NCI-H748 treated with DMSO at 0.1 percent for 48 hours (cell line): ENCODE measurements at places on chromosomes 16 and 17.

DNA sequence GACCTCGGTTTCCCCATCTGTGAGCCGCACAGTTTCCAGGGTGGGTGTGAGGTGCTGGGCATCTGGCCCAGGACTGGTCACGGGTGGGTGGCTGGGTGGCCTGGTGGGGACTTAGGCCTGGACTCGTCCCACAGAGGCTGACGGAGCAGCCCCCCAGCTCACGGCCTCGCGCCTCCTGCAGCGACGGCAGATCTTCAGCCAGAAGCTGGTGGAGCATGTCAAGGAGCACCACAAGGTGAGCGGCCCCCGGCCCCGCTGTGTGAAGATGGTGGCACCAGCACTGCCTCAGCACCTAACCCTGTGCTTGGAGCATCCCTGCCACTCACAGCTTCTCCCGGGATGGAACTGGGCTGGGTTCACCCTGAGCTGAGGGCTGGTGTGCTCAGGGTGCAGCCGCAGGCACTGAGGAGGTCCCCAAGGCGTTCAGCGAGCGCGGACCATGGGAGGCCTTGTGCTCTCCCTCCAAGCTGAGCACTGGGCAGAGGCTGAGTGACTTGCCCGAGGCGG is 2.4 kb downstream of the CDT1 start:
- DNase-seq, result no peak

DNA sequence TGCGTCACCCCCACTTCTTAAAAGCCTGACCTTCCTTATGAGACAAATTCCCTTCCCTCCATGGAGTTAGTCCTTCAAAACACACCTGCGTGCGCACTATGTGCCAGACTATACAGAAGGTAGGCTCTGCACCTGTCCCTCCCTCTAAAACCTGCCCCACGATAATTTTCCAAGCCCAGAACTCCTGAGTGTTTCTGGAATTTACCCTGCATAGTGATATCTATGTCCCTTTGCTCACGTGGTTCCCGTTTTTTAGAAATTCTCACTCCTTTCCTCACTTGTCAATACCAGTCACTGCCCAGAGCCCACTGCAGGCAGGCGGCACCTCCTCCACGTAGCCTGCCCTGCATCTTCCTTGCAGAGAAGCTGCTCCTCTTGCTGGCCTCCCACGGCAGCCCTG is 82.2 kb downstream of the SLC6A2 start:
- DNase-seq, result no peak

GRCh38 chr17:1232786-1233185 is 37.5 kb upstream of the BHLHA9 start:
- no peak for DNase-seq

- DNase-seq, result no peak
Measured at GRCh38 chr17:54172985-54173316, 350.2 kb downstream of the KIF2B start.

DNA sequence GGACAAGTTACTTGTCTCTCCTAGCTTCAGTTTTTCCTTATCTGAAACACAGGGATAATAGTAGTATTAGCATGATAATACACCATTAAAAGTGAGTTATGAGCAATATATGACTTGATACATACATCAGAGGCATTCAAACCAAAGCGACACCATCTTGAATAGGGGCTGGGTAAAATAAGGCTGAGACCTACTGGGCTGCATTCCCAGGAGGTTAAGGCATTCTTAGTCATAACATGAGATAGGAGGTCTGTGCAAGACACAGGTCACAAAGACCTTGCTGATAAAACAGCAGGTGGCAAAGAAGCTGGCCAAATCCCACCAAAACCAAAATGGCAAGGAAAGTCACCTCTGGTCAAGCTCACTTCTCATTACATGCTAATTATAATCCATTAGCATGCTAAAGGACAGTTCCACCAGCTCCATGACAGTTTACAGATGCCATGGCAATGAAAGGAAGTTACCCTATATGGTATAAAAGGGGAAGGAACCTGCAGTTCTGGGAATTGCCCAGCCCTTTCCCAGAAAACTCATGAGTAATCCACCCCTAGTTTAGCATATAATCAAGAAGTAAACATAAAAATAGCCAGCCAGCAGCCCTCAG is 37.2 kb upstream of the HS3ST3A1 start:
- no peak for DNase-seq

- no peak for DNase-seq
Measured at GRCh38 chr16:48393485-48394354, 8.5 kb upstream of the SIAH1 start.

DNA sequence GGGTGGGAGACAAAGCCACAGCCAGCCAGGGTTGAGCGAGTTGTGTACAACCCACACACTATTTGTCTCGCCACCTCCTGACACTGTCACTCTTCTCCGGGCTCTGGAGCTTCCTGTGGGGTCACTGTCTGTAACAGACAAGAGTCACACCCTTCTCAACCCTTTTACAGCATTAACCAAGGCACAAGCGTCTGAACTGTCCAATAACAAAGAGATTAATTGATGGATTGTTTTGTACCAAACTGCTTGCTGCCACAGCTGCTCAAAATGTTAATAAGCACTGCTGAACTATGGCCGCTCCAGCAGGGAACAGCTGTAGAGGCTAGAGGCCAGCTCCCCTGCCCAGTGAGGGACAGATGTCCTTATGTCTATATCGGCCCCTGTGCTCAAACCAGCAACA is 25.2 kb upstream of the HYDIN start:
- peak; percentile 32 for DNase-seq

DNA sequence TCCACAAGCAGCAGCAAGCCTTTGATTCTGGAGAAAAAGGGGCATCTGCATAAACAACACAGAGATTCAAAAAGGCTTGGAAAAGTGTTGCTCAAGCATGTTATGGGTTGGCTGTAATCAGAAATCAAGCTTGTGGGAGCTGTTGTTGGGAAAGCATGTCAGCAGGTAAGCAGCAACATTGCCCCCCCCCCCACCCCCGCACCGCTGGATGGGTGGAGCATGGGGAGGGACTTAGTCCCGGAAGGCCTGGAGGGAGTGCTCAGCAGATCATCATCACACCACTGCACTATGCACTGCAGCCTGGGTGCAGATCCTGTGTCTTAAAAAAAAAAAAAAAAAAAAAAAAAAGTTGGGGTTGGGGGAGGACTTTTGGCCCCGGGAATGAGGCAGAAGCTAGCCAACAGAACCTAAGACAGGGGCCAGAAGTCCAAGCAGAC is 16.8 kb upstream of the AKAP1 start:
- no peak for DNase-seq

DNA sequence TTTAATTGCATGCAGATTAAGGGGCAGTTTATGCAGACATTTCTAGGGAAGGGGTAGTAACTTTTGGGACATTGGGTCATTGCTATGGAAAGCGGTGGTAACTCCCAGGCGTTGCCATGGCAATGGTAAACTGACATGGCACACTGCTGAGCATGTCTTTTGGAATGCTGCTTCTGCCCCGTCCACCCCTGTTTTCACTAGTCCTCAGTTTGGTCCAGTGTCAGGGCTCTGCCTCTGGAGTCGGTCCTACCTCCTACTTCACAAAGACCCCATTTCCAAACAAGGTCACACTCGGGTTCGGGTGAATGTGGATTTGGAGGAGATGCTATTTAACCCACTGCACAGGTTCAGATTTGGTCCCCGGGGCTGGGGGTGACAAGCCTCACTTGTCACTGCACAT is 2.9 kb downstream of the IL34 start:
- DNase-seq, result no peak

- DNase-seq, result no peak
Measured at GRCh38 chr16:13324851-13325250, 423.5 kb downstream of the SHISA9 start.

GRCh38 chr16:73945631-73946030 is 351.0 kb upstream of the PSMD7 start:
- no peak for DNase-seq

- no peak for DNase-seq
Measured at GRCh38 chr17:20280851-20281250, 186.5 kb downstream of the LGALS9B start.

- no peak for DNase-seq
Measured at GRCh38 chr17:27555339-27555738, 75.6 kb upstream of the LGALS9 start.
